BJ (cell line): ENCODE measurements at places on chromosomes 6 and 20. TPM values are rescaled to one million over a fixed set of nuclear protein-coding genes. Genes with fewer than 3 reads are reported as not detected.
A peak's percentile ranks its signal among the peaks of the same experiment; 100 is the strongest.

DNA sequence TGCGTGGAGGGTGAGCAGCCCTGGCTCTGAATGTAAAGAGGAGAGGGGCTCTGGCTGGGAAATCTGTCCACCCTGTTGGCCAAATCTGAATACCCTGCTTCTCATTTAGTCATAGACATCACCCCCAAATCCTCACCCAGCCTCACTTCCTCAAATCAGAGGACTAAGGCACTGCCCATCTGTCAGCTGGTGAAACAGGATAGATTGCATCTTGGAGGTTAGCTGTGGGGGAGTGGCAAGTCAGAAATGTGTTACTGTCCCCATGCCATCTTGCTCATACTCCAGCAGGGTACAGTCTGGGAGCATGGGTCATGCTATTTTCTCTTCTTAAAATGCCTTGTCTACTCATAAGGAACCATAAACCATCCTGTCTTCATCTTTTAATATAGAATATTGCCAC, 9.5 kb upstream of the DTNBP1 start:
- DNase-seq: no peak

Gene SMPDL3A
- polyA plus RNA-seq: 6.4 and 10.4 TPM in 2 replicates

DNA sequence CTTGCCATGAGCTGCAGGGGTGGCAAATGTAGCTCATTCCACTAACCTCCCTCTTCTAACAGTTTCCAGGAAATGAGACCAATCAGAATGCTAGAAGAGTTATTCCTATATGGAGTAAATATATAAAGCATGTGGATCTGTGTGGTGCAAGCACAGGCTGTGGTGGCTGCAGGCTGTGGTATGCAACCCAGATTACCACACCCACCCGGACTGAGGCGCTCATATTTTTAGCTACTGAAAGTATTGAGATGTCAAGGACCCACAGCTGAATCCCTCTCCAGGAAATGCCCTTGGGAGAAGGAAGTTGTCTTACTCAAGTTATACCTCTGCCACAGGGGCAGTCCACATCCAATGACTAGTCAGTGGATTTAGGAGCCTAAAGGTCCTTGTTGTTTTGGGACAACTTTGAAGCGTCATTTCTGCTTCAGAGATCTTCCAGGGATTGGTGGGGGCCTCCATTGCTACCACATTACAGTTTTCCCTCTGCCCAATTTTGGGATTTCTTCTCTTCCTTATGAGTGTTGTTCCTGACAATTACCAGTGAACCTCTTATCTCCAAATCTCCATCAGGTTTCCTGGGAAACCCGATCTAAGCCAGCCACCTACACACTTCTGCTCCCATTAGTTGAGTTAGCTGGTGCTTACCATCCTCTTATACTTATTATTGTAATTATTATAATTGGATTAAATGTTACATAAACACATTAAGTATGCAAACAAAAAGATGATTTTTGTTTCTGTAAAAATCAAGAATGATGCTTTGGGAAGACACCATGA, 12.1 kb upstream of the REPS1 start:
- DNase-seq: no peak

- DNase-seq: peak; percentile 39
Observed at GRCh38 chr20:44083220-44083933, 103.6 kb downstream of the JPH2 start.

GRCh38 chr20:63890201-63890576, 4.7 kb upstream of the DNAJC5 start:
- DNase-seq: no peak

DNA sequence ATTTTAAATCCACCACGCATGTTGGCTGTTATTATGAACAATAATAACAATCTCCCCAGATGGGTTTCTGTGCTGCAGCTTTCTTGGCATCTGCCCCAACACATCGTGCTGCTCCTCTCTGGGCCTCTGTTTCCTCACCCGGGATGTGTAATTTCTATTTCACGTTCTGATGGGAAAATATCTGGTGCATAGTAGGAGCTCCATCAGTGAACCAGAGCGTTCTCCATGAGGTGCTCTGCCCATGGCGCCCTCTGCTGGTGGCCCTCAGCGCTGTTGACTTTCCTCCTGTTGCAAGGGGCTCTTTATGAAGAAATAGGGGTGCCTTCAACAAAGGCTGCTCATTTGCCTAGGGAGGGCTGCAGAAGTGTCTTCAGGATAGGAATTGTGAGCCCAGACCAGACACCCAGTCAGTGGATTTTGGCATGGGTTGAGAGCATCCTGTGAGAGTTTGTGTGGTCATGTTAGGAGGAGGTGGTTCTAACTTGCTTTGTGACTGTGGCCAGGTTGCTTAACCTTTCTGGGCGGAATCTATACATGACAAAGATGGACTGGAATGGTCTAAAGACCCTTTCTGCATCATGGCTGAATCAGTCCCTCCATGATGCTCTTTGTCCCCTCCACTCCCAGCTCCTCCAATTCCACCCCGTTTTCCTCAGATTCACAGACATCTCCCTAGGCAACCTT, 8.1 kb downstream of the SCRT2 start:
- DNase-seq: no peak

DNA sequence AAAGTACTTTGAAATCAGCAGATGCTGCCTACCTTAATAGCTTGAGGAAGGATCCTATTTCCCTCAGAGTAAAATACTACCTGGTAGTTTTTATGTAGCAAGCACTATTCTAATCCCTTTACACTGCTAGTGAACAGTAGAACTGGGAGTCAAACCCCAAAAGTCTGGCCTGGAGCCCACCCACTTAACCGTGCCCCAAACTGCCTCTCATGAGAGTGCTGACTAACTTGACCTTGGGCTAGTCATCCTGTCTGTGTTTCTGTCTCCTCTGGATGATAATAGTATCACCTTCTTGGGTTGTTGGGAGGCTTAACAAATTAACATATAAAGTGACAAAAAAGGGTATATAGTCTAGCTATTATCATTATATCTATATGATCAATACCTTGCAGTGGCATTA, 140.5 kb downstream of the RCAN2 start:
- no peak for DNase-seq

DNA sequence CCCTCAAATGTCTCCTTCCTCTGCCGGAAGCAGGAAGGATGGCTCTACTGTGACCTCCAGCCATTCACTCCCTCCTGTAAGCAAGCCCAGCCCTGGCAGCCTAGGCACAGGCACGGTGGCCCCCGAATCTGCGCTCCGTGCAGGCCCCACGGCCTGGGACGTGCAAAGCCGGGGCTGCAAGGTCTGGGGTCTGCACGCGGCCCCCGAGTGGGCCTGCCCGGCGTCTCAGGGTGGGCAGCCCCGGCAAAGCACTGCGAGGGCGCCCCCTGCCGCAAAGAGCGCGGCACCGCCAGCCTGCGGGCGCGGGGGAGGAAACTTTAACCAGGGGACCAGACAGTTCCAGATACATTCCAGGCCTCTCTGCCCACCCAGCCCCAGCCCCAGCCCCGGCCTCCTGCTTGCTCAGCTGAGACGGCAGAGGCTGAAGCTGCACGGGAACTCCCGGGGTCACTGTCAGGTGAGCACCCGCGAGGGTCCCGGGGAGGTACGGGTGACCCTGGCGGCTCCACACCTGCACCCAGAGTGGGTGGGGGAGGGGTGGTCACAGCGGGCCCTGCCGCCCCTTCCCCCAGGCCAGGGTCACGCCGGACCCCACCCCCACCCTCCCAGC, 98.8 kb downstream of the ASXL1 start:
- no peak for DNase-seq

Gene CDH26
- 0.17 and 0.18 TPM in 2 replicates for polyA plus RNA-seq

DNA sequence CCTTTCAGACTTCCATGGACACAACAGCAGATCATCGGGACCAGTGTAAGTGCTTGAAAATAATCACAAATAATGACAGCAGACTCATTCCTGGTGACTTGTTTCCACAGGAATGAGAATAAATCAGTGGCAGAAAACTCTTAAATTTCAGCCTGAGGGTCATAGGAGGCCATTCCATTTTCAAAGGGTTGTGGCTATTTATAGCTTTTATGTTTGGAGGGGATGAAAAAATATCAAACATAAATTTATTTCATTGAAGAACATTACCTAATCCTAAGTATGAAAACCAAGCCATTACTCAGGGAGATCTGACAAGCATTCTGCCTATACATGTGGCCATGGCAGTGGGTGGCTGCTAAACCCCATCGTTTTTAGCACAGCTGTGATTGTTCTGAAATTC, 173.6 kb upstream of the CNR1 start:
- DNase-seq: no peak

Gene CFAP206
- polyA plus RNA-seq: 0.07 and 0.10 TPM in 2 replicates

GRCh38 chr6:63887002-63887751, 251.6 kb downstream of the PHF3 start:
- DNase-seq: no peak
